Type B pancreatic cell (in vitro differentiated cells): ENCODE measurements at places on chromosomes 3 and 15.
A peak's percentile ranks its signal among the peaks of the same experiment; 100 is the strongest.

DNA sequence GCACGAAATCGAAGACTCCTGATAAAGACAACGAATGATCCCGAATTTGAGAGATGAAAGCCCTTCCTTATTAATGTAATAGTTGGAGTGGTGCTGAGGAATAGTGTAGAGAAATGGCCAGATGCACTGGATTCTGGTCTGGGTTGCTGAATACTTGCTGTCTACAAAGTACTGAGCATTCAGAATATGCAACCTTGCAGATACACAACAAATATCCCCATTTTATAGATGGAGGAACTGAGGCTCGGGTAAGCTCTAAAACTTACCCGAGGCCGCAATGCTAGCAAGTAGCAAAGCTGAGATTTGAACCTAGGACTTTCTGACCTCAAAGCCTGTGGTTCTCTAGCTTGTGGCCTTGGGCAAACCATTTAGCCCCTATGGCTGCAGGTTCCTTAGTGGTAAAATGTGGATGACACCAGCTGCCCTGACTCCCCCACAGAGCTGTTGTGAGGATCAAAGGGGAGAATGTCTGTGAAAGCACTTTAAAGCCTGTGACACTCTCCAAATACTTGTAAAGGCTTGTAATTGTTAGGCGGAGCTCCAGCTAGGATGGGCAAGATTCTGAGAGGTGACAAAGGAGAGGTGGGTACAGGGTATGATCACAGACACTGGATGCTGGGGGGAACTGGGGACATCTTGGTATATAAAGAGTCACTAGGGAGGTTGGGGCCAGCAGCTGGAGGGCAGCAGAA is 39.8 kb downstream of the FOXB1 start:
- no peak for DNase-seq

GRCh38 chr3:34185301-34185700 is 386.9 kb downstream of the PDCD6IP start:
- no peak for DNase-seq

DNA sequence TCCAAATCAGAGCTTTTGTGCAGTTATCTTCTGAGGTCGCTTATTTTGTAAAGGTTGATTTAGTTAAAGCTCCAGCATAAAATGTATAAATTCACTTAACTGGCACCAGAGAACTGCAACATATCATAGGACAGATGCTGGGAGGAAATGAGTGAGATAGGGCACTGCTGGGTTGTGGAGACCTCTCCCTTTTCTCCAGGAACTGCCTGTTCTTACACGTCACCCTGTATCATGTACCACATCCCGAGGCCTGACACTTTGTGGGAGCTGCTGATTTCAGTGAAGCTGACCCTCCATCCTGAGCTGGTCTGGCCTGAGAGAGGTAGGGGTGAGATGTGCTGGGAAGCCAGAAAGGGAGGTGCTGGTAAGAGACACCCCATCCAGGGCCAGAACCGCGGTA is 213.8 kb upstream of the FEZF2 start:
- no peak for DNase-seq

DNA sequence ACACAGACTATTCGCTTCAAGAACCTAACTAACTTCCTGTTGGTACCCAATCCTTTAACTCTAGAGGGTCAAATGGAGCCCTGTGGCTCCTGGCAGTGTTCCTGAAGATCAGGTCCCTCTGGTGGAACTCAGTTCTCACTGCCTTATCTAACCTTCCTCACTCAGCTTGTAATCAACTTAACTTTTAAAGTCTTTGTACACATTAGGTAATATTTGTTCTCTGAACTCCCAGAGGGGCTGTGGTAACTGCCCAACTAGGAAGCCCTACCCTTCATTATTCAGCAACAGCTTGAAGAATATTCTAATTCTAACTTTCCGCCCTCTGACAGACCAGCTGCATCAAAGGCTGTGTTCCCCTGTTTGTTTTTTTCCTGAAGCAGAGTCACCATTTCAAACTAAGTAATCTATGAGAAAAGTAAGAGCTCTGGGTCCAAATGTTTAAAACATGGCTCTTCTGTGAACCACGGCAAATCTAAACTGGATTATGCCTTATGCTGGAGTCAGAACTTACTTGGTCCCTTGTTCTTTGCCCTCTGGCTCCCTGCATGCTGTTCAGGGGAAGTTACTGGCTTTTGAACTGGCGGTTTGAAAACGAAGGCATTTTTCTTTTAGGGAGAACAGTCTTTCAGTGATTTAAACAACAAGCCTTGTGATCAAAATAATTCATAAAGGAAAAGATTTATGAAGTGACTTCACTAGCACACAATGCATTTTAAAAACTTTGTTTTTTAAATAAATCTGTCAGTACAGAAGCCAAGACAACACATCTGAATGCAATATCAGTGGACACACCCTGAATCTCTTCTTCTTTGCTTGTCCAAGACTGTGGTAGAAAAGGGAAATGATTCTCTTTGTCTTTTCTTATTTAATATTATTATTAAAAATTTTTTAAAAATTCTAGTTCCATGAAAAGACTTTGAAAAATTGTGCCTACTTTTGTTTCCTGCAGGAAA is 365.6 kb downstream of the TIGIT start:
- no peak for DNase-seq

- no peak for DNase-seq
Measured at GRCh38 chr3:64995857-64996551, 308.2 kb upstream of the ADAMTS9 start.

GRCh38 chr3:40848421-40848820 is 323.7 kb downstream of the ZNF621 start:
- DNase-seq = no peak

GRCh38 chr3:152905631-152906030 is 70.7 kb downstream of the P2RY1 start:
- DNase-seq = no peak

- no peak for DNase-seq
Measured at GRCh38 chr15:67815036-67815592, 10.2 kb upstream of the SKOR1 start.

DNA sequence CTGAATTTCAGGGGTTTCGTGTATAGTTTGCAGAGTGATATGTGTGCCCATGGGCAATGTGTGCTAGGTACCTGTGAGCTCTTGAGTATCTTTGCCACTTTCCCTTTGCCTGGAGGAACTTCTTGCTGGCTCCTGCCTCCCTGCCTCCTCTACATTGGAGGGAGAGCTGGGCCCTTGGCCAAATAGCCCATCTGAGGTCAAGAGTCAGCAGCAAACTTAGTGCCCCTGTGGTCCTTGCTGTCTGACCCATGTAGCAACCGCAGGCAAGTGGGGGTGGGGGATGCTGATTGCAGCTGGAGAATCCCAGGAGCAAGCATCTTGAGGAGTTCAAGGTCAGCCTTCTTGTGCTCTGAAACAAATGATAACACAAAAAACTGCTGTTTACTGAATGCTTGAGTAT is 5.4 kb upstream of the TBC1D21 start:
- DNase-seq = peak; percentile 43

- DNase-seq = no peak
Measured at GRCh38 chr3:18208856-18209255, 216.3 kb downstream of the SATB1 start.

- no peak for DNase-seq
Measured at GRCh38 chr3:172591876-172592771, 68.9 kb upstream of the TNFSF10 start.

DNA sequence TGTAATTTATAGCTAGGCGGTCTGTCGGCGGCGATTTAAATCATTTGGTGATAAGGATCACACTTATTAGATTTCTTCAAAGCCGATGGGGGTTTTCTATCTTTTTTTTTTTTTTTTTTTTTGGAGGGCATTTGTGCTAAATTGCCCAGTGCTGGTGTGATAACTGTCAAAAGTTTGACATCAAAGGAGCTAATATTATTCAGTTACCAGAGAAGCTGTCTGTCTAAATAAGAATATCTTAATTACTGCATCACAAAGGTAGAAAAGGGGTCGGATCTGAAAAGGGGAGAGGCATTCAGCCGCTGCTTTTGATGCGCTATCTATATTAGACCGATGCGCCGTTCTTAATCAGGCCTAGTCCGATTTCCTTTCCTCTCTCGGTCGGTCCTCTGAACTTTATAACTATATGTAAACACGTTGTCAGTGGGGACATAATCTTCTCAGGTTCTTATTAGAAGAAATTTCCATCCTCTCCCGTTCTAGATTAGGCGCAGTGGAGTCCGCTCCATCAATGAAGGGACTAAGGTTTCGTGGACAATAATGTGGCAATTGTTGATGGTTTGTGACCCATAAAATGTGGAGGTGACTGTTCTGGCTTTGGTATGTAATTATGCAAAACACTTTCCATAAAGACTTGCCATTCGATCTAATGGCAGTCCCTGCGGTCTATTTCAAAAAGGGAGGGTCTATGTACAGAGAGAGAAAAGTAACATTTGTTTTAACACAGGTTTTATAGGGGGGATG is 31.7 kb downstream of the NR2F2 start:
- DNase-seq = no peak

DNA sequence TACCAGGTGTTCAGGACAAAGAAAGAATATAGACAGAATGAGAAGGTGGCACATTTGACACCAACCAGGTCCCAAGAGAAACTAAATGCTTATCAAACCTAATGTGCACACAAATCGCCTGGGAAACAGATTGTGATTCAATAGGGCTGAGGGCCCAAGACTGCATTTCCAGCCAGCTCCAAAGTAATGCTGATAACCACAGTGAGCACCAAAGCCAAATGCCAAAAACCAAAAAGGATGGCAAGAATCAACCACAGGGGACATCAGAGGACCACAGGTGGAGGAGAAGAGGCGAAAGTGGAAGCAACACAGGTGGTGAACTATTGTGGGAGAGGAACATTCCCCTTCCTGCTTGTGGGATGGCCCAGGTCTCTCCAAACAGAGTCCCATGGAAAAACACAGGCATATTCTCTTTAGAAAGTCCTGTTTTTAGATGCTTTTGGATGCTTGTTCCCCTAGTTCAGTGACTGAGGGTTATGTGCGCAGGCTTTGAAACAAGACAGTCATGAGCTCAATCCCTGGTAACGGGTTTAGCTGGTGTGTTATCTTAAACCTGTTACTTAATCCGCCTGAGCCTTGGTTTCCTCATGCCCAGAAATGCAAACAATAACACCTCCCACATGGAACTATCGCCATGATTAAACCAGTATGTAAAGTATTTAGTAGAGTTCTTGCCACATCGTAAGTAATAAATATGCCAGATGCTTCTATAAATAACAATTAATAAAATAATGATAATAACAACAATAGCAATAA is 241.7 kb downstream of the ATP8B4 start:
- no peak for DNase-seq
